Neural crest cell (in vitro differentiated cells): ENCODE measurements at places on chromosomes 11 and 22.

DNA sequence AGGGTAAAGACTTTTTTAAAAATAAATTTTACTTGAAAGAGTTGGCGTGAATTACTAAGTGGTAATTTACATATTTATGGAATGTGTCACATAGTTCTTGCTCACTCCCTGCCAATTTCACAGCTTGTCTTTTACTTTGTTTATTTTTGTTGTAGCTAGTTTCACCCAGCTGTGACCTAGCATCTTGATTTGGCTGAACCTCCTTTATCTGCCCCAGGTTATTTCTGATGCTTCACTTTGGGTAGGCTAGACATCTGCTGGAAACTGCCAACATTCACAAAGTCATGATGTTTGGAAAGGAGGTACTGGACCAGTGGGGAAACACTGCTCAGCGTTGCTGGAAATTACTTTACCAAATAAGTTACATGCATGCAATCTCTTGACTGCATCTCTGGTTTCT is 1676.0 kb upstream of the RAG2 start:
- DNase-seq: no peak

- DNase-seq: no peak
Measured at GRCh38 chr11:114260077-114260476, 36.1 kb upstream of the NNMT start.

- no peak for DNase-seq
Measured at GRCh38 chr11:35784699-35785098, 122.1 kb downstream of the TRIM44 start.

DNA sequence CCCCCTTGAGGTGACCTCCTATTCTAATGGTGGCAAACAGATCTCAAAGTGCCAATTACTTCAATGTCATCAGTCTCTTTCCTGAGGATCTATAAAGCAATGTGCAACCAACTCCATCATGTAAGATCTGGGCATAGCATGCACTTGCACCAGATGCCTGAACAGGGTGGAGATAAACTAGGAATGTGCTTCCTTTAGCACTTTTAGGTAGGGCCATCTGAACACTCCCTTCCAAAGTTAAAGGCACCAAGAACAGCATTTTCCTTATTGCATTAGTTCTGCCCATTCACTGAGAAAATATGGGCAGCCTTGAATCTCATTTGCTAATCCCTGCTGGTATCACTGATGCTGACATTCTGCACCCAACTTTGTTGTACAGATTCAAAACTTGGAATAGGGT is 112.0 kb downstream of the SGSM3 start:
- no peak for DNase-seq

DNA sequence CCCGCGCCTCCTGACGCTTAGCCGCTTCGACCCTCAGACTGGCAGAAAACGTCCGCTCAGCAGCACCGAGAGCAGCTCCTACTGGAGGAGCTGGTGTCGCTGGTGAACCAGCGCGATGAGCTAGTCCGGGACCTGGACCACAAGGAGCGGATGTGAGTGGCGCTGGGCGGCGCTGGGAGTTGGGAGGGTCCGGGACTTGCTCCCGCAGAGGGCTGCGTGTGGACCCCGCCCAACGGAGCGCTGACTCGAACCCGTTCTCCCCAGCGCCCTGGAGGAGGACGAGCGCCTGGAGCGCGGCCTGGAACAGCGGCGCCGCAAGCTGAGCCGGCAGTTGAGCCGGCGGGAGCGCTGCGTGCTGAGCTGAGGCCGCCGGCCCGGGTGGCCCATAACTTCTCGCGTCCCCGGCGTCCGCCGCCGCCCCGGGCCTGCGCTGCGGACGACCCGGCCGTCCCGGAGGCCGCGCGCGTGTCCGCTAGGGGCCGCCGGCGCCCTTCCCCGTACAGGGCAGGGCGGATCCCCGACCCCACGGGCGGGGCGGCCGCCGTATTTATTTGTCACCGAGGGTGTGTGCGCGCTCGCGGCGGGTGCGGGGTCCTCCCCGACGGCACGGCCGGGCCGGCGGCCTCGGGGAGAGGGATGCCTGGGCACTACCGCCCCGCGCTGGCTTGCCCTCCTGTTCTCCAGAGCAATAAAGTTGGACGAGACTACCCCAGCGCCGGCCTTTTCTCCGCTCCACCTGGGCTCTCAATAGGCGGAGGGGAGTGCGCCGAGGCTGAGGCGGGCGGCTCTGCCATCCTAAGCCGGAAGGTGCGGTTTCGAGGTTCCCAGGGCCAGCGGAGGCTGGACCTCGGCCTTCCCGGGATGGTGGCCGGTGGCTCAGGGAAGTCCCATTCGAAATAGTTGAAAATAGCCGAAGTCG is 3.4 kb downstream of the KCNK7 start:
- no peak for DNase-seq

- no peak for DNase-seq
Measured at GRCh38 chr11:62652161-62653006, 718 bp downstream of the INTS5 start.

DNA sequence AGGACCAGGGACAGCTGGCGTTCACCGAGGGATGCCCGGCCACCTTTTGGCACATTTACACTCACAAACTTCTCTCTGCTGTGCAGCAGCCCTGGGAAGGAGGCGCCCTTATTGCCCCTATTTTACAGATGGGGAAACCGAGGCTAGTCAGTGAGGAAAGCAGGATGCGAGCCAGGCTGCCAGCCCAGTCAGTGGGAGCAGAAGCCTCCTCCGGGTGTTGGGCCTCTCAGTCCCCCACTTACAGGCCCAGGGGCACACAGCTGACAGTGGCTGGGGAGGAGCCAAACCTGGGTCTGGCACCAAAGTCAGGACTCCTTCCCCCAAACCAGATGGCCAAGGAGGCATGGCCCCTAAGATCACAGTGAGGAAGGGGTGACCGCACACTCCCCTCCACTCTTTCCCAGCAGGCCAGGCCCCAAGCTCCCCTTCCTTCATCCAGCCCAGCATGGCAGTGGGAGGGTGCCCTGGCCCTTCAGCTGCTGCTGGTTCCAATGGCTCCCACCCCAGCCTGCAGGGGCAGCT is 121.4 kb upstream of the ANO1 start:
- DNase-seq: no peak

DNA sequence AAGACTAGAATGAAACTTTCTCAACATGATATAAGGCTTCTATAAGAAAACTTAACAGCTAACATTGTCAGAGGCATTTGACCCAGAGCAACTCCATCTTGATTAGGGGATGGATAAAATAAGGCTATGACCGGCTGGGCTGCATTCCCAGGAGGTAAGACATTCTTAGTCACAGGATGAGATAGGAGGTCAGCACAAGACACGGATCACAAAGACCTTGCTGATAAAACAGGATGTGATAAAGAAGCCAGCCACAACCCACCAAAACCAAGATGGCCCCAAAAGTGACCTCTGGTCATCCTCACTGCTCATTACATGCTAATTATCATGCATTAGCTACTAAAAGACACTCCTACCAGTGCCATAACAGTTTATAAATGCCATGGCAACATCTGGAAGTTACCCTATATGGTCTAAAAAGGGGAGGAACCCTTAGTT is 135.2 kb downstream of the TTC28 start:
- DNase-seq: no peak

DNA sequence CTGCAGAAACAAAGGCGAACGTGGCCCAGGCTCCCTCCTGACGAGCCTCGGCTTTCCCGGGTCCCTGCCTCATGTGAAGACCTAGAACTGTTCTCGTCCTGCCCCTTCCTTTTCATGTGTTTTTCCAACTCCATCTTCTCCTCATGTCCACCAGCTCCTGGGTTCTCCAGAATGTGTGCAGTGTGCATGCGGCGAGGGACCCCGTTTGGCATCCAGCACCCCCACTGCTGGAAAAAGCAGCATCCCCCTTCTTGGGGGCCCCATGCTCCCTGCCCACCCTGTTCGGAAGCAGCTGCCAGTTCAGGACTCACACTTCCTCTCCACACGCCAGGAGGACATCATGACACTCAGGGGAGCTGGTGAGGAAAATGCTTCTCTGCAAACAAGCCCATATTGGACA is 313.5 kb downstream of the BRD1 start:
- DNase-seq: no peak

DNA sequence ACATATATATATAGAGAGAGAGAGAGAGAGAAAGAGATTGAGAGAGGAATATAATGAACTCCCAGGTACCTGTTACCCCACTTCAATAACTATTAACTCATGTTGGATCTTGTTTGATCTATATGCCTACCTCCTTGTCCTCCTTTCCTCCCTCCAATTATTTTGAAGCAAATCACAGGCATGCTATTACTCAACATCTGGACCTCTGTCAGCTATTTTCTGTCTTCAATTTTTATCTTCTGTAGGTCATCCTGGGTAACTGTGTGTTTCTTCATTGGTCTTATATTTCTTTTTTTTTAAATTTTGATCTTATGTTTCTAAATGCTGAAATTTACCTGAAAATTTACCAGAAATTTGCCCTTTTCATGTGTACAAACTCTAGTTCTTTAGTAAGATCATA is 24.8 kb downstream of the UVRAG start:
- no peak for DNase-seq

DNA sequence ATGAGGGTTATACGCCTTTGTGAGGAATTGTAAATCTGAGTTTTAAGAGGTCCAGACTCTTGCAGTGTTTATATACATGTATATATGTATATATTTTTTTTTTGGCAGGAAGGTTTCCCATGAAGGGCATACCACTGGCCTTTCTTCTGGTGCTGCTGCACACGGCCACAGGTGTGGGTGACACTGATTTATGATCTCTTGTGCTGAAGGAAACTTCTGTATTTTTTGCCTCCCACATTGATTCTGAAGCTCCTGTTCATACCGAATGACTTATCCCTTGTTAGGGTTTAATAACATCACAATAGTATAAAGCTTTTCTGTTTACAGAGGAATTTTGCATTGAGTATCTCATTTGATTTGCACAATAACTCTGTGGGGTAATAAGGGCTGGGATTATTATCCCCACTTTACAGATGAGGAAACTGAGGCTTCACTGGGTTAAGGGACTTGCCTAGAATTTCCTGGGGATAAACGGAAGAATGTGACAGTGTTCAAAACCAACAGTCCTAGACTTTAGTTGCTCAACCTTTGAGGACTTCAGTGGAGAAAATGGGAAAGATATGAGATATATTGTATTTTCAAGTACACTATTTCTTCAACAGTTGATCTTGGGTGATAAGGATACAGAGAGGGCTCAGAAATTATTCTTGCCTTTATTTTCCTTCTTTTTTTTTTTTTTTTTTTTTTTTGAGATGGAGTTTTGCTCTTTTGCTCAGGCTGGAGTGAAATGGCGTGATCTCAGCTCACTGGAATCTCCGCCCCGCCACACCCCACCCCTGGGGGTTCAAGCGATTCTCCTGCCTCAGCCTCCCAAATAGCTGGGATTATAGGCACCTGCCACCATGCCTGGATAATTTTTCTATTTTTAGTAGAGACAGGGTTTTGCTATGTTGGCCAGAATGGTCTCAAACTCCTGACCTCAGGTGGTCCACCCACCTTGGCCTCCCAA is 70.1 kb downstream of the MICAL2 start:
- DNase-seq: no peak

DNA sequence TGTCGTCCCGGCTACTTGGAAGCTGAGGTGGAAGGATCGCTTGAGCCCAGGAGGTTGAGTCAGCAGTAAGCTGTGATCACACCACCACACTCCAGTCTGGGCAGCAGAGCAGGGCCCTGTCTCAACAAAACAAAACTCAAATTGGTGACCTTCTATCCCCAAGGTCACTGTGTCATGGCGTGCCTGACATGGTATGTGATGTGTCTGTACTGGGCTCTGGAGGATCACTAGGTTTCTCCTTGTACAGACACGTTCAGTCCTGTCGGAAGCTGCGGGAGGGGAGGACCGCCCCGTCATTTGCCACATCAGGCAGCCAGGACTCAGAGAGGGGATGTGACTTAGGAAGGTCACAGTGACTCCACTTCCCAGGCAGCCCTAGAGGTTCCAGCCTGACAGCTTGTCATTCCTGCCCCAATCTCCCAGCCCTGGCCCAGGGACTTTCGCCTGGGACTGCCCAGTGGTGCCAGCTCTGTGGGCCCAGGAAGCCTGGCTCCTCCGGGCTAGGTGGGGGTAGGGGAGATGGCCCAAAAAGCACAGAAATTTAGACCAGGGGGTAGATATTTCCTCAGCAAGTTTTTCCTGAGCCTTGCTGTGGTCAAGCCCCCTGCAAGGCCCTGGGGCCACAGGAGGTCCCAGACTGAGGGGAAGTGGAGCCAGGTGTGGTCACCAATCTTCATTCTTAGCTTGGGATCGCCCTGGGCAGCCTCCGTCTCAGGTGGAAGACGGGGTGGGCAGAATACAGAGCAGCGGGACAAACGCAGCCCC is 53.2 kb downstream of the TRIOBP start:
- no peak for DNase-seq

- DNase-seq: no peak
Measured at GRCh38 chr11:18392434-18393321, 1.7 kb upstream of the LDHA start.

DNA sequence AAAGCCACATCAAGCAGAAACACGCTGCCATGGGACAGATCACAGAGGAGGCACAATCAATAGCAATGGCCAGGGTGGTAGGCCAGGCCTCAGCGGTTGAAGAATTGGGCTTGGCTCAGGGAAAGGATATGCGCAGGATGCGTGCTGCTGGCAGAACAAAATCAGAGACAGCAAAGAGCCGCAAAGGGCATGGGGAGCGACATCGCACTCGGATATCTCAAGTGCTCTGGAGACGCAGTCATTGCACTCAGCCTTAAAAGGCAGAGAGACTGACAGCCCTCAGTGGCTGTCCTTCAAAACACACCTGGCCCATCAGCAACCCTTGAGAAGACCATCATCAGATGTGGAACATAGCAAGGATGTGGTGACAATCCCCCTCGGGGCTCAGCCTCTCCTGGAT is 50.5 kb downstream of the CSNK2A3 start:
- no peak for DNase-seq

DNA sequence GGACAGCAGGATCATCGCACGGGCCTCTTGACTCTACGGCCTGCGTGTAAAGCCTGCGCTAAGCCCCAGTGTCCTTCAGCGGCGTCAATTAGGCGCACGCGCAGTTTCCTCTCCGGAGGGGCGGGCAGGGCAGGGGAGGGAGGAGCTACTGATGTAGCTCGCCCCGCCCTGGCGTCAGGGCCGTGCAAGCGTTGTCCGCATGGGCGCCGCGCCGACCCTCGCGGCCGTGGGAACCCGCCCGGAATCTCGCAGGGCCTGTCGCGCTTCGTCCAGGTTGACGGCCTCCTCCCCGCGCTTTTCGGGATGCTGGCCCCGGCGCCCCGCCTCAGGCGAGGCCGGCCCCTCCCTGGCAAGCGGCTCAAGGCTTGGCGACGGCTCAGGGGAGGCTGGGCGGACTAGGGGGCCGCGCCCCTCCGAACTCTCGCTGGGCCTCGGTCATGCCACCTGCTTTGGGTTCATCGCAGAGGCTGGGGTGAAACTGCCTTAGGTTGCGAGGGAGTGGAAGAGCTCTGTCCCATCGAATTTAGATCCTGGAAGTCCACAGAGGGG is 61.1 kb downstream of the ST3GAL4 start:
- no peak for DNase-seq

DNA sequence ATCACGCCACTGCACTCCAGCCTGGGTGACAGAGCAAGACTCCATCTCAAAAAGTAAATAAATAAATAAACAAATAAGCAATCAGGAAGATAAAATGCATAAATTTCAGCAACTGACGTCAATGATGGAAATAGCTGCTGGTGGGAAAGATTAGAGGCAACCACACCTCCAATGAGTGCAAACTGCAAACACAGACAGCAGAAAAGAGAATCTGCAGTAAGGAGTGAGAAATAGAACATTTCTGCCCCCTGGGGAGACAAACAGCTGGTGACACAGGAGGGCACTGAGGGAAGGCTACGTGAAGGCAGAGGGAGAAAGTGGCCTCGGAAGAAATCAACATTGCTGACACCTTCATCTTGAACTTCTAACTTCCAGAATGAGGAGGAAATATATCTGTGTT is 6.5 kb downstream of the PI4KA start:
- no peak for DNase-seq
